Fibroblast of the aortic adventitia (primary cell): ENCODE measurements at places on chromosomes 2 and 18. TPM values are rescaled to one million over a fixed set of nuclear protein-coding genes. Genes with fewer than 3 reads are reported as not detected.

The TEX261 gene
- 11.8 and 44.2 TPM in 2 replicates for total RNA-seq

The ANKAR gene
- 14.9 and 22.2 TPM in 2 replicates for total RNA-seq

The GYPC gene
- total RNA-seq: 38.7 and 62.7 TPM in 2 replicates

The FBXO15 gene
- 0.27 and 0.49 TPM in 2 replicates for total RNA-seq

The CD302 gene
- total RNA-seq: 23.0 and 33.0 TPM in 2 replicates

The EMX1 gene
- total RNA-seq: not detected in 2 replicates

The RAB6C gene
- total RNA-seq: not detected in 2 replicates

The ORC2 gene
- total RNA-seq: 12.7 and 17.4 TPM in 2 replicates

The TMEM247 gene
- total RNA-seq: not detected in 2 replicates

The CEBPZ gene
- total RNA-seq: 64.3 and 104 TPM in 2 replicates

The LOXHD1 gene
- total RNA-seq: not detected in 2 replicates
